Stimulated activated CD4-positive, alpha-beta T cell treated with anti-CD3 and anti-CD28 coated beads, TNF-alpha, amount 100 ng/mL, for 24 hours (primary cell): ENCODE measurements at places on chromosomes 11 and 22.

DNA sequence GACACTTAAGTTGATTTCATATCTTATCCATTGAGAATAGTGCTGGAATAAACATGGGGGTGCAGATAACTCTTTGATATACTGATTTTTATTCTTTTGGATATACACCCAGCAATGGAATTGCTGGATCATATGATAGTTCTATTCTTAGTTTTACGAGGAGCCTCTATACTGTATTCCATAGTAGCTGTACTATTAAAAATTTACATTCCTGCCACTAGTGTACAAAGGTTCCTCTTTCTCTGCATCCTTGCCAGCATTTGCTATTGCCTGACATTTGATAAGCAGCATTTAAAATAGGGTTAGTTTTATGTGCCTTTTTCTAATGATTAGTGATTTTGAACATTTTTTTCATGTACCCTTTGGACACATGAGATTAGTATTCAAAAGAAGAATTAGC lies 554.2 kb downstream of the JRKL start:
- DNase-seq: no peak

- no peak for DNase-seq
Observed at GRCh38 chr11:94120946-94121345, 7.7 kb upstream of the PANX1 start.

GRCh38 chr22:47444746-47445065 lies 682.3 kb downstream of the TBC1D22A start:
- DNase-seq: no peak

DNA sequence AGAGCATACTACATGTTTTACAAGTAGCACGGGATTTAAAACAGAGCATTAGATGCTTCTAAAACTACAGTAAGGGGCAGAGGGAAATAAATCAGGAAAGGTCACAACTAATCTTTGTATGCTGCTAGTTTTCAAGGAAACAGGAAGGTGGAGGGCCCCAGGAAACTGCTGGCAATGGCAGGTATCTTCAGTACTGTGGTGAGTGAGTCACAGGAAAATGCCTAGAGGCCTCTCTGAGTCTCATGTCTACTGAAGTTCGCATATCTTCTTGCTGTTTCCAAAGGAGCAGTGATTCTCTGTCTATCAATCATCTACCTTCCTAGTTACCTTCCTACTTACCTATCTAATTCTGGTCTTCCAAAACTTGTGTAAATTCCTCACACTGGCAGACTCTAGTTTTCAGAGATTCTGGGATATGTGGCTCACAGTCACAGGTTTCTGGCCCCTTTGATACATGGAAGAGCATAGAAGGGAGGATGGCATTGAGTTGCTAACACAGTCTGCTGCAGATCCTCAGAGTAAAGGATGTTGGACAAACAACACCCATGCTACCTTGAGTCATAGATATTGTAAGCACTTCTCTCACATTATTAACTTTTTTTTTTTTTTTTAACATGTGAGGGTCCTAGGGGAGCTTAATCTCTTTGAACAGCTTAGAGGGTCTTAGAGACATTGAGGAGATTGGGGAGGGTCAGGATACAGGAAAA lies 58.8 kb upstream of the SYN3 start:
- DNase-seq: no peak

DNA sequence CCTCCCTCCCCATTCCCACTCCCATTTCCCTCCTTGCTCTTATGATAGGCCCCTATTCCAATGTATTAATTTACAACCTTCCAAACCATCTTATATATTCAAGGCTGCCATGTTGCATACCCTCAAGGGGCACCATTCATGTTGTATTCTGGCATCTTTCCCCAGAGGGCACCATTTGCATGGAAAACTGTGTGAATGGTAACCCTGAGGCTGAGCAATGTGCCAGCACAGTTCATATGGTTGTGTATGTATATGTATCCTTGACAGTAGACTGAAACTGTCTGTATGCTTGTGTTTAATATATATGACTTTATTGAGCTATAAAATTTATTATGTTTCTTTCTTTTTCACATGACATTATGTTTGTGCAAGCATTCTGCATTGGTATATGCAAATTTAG lies 7.3 kb downstream of the RASSF10 start:
- no peak for DNase-seq

DNA sequence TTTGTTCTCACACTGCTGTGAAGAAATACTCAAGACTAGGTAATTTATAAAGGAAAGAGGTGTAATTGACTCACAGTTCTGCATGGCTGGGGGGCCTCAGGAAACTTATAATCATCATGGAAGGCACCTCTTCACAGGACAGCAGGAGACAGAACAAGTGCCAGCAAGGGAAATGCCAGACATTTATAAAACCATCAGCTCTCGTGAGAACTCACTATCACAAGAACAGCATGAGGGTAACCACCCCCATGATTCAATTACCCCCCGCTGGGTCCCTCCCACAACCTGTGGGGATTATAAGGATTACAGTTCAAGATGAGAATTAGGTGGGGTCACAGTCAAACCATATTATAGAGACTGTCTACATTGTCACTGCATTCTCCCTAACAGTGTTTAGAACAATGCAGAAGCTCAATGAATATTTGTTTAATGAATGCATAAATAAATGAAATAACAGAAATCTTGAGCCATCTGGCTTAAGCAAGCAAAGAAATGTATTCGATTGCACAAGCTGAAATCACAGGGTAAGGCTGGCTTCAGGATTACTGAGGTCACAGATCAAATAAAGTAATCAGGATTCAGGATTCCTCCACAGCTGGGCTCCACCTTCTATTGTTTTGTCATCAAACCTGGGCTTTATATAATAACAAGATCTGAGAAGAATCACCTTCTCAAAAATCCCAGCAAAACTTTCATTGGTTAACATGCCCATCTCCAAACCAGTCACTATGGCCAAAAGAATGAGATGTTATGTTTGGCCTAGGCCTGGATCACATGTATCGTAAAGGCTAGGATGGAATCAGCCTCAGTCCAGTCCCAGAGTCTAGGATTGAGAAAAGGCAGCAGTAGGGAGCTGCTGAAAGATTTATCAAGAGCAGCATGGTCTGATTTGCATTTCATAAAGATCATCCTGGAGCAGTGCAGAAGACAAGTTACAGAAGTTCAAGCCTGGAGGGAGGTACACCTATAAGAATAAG lies 137.8 kb upstream of the UBASH3B start:
- no peak for DNase-seq

DNA sequence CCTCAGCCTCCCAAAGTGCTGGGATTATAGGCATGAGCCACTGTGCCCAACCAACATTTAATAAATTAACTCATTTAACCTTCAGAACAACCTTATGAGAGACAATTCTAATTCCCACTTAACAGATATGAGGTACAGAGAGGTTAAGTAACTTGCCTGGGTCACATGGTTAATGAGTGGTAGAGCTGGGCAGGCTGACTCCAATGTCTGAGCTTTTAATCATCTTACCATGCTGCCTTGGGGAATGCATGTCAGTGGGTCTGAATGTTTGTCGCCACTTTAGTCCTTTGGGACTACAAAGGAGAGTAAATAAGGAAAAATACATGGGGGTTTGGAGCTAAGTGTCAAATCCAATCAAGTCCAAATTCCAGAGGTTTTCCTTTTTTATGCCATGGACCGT lies 11.2 kb upstream of the PIK3C2A start:
- no peak for DNase-seq

DNA sequence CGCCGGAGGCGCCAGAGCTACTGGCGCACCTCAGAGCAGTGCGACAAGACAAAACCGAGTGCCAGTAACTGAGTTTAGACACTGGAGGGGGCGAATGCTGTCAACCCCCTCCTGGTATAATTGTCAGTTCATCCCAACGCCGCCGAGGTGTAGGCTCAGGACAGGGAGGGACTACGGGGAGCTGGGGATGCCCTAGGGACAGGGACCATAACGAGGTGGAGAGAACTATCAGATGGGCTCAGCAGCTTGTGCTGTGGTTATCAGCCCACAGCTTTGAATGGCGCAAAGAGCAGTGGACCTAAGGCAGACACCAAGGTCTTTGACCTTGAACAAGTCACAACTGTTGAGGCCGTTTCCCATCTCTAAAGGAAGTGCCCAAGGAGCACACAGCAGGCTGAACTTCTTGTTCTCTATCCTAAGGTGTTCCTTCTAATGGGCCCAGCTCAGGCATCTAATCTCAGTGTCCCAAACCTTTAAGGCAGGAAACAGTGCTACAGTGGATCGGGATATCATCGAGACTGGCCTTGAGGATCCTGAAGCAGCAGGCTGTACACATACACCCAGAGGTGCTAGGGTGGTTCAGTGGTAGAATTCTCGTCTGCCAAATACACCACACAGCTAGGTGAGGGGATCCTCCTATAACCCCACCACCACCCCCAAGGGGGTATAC lies 958 bp upstream of the TUT1 start:
- DNase-seq: no peak

DNA sequence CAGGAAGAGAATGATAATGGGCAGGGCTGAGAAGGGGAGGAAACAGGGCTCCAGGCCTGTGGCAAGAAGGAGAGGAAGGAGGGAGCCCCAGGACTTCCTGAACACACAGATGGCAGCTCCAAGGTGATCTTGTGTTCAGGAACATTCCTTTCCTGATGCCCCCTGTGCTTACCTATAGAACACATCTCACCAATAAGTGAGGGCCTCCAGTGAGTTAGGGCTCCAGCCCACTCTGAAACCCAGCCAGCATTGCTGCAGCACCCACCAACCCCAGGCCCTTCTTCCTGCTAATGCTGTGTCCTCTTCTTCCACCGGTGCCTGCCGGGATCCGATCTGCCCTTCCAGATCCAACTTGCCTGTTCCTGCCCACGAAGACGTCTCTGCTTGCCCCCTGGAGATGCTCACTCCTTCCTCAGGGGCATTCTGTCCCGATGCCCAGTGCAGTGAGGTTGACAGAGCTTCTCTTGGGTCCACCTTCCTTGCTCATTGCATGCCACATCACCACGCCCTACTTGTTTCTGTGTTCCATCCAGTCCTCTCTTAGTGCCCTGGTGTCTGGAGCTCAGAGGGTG lies 17.4 kb downstream of the ANKK1 start:
- DNase-seq: no peak

- no peak for DNase-seq
Observed at GRCh38 chr11:117950301-117950700, 21.1 kb upstream of the TMPRSS13 start.

DNA sequence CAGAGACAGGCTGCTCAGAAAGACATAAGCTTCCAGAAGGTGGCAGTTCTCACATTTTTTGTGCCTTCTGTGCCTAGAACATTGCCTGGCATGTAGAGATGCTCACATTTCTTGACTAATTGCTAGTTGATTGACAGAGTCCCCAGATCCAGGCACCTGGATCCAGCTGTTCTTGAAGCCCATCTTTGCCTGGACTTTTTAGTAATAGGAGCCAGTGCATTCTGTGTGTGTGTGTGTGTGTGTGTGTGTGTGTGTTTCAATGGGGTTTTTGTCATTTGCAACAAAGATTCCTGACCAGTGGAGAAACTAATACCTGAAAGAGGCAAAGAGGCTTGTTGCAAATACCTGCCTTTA lies 15.1 kb downstream of the MRGPRF start:
- no peak for DNase-seq

GRCh38 chr11:72425053-72425980 lies 9.0 kb downstream of the CLPB start:
- no peak for DNase-seq

- DNase-seq: no peak
Observed at GRCh38 chr11:118304227-118304567, 333 bp upstream of the CD3E start.

GRCh38 chr22:23909296-23909898 lies 15.2 kb downstream of the MIF start:
- no peak for DNase-seq

DNA sequence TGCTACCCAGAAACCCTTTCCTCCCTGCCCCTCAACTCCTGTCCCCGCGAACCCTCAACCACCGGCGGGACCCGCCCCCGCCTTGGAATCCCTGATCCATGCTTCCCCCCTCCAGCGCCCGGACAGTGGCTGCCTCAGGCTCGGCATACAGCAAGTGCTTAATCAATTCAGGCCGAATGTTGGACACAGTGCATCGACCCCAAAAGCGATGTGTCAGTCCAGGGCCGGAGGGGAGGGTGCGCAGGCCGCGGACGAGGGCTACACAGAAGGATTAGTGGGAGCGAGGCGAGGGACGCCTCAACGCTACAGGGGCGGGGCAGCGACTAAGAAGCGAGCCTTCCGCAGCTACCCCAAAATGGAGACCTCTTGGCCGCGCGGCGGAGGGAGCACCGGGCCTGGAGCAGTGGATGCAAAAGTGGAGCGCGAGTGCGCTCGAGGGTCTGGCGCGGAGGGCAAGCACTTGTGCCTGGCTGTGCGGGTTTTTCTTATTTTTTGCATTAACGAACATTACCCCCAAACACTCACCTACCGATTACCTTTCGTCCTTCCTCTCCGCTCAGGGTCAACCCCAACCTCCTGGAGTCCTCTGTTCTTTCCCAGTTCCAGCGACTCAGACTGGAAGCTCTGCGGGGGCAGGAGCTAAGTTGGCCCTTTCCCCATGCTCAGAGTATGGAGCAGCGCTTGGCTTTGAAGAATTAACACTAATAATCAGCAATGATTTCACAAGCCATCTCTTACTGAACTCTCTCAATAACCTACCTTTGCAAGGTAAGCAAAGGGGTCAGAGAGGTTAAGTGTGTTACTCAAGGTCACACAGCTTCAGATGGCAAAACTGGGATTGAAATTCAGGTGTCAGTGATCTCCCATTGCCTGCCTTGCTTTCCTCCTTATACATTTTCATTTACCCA lies 30.0 kb upstream of the WNT11 start:
- DNase-seq: peak; percentile 14

- DNase-seq: no peak
Observed at GRCh38 chr22:25748140-25748539, 6.2 kb downstream of the MYO18B start.

GRCh38 chr11:15772981-15773380 lies 583.4 kb downstream of the SOX6 start:
- DNase-seq: no peak

DNA sequence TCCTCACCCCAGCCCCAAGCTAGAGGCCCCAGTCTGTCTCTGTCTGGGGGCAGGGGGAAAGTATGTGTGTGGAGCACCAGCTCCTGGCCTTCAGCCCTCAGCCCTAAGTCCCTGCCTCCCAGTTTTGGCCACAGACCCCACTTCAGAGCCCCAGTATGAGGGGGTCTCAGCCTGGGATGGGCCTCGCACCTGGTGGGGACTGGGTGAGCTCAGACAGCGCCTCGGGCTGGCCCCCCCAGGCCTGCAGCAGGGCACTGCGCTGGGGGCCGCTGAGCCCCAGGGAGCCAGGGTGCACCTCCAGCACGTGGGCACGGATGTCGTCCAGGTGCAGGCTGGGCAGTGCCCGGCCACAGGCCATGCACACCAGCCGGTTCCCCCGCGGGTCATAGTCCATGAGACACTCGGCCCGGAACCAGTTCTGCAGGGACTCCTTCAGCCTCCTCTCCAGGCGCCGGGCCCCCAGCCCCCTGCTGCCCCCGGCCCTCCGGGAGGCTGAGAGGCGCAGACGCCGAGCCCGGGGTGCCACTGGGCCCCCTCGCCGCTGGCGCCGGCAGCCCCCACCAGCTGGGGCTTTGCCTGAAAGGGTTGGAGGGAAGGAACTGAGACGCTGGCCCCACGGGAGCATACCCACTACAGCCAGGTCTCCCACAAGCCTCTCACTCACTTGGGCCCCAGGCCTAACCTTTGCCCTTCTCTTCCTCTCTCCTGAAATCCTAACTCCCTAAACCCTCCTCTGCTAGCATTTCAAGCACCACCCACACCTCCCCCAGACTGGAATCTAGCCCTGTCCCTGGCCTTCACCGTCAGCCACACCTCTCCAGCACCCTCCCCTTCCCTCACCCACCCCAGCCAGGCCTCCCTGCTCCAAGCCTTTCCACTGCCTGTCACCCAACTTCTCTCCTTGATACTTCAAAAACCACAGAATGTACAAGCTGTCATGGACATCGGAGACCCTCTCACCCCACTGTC lies 3.6 kb downstream of the ZFTA start:
- no peak for DNase-seq

- no peak for DNase-seq
Observed at GRCh38 chr11:105968021-105968697, 53.9 kb downstream of the MSANTD4 start.
